ENCODE measurements at places on chromosomes 4 and X. TPM values are rescaled to one million over a fixed set of nuclear protein-coding genes. Genes with fewer than 3 reads are reported as not detected.
A peak's percentile ranks its signal among the peaks of the same experiment; 100 is the strongest.

Gene NEUROG2
- total RNA-seq, result not detected

Gene PLP1
- not detected for total RNA-seq

- H3K4me3 ChIP-seq, result peak within 1 kb of the TSS; percentile 69
- H3K36me3 ChIP-seq, result no peaks in the 10 kb centered on the region
- no peak within 1 kb of the TSS for H3K27ac ChIP-seq
- no peaks in the 10 kb centered on the region for H3K4me1 ChIP-seq
- H3K27me3 ChIP-seq, result no peaks in the 10 kb centered on the region
- DNase-seq, result no peak
Measured at GRCh38 chr4:37890801-37891259, at the start of gene TBC1D1. Gene TBC1D1 (plus strand): TSS chr4:37891084. CDS start chr4:37902096, 11,012 bp downstream.

DNA sequence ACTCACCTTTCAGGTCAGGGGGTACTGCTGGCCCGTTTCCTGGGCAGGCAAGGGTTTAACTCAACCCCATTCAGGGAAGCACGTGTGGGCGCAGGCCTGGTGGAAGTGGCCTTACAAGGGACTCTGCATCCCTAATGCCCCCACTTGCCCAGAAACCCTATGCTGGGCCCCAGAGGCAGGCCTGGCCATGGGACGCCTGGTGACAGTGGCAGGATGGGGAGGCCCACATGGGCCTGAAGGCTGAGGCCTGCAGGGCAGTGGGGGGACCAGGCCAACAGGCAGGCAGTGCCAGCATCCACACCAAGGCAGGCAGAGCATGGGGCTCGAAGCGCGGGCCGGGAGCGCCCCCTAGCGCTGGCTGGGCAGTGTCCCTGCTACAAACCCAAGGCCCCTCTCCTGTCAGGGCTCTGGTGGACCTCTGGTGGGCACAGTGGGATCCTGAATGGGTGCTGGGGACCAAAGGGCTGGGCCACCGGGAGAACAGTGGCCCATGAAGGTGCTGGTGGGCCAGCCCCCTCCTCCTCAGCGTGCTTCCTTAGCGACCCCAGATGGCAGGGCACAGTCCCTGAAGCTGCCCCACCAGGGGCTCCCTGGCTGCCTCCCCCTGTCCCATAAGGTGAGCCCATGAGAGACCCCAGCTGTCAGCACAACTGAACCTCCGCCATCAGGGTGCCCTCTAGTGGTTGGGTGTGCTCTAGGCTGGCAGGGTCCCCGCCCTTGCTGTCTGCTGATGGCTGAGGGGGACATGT, 16.8 kb downstream of the FGFR3 start:
- H3K36me3 ChIP-seq, result peaks cover 3% of the 10 kb centered on the region
- no peak overlapping the region for H3K27ac ChIP-seq
- DNase-seq, result peak; percentile 48
- H3K4me1 ChIP-seq, result no peaks in the 10 kb centered on the region
- H3K27me3 ChIP-seq, result no peaks in the 10 kb centered on the region

DNA sequence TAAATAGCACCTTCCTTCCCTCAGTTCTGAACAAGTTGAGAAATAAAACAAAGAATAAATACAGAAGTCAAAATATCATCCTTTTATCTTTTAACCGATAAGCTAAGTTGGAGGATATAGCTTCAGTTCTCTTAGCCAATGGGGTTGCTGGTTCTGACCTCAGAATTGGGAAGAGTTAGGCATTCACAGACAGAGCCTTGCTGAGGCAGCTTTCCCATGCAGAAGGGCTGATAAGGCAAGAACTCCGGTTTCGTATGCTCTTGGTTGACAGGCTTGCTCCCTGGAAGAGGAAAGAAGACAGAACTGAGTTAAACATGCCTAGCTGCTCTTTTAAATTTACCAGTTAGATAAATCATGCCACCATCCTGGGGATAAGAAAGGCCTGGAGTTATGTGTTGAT, 17.6 kb downstream of the FRAS1 start:
- DNase-seq, result no peak
- no peak overlapping the region for H3K4me3 ChIP-seq
- H3K27me3 ChIP-seq, result no peaks in the 10 kb centered on the region

DNA sequence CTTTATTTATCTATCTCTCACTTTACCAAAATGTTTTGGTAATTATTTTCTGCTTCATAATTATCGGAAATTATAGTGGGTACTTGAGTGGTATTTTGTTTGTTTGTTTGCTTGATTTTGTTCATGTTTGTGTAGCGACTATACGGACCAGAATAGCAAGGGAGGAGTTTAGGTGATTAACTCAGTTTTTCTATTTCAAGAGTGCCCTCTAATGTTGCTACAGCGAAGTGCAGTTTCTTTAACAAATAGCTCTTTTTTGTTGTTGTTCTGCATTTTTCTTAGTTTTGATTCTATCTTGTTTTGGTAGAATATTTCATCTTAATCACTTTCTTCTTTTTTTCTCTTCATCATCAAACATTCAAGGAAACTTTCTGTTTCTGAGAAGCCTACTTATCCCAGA, 40.8 kb upstream of the QRFPR start:
- no peaks in the 10 kb centered on the region for H3K36me3 ChIP-seq
- H3K4me1 ChIP-seq, result no peaks in the 10 kb centered on the region
- H3K27ac ChIP-seq, result no peak overlapping the region
- H3K4me3 ChIP-seq, result no peak overlapping the region
- H3K27me3 ChIP-seq, result peaks cover 10% of the 10 kb centered on the region

GRCh38 chr4:98298022-98298421, 36.8 kb downstream of the RAP1GDS1 start:
- H3K4me1 ChIP-seq, result no peaks in the 10 kb centered on the region
- H3K4me3 ChIP-seq, result no peak overlapping the region
- no peak overlapping the region for H3K27ac ChIP-seq

- H3K4me1 ChIP-seq, result no peaks in the 10 kb centered on the region
- H3K36me3 ChIP-seq, result no peaks in the 10 kb centered on the region
- DNase-seq, result no peak
- H3K27ac ChIP-seq, result no peak overlapping the region
- H3K4me3 ChIP-seq, result no peak overlapping the region
- no peaks in the 10 kb centered on the region for H3K27me3 ChIP-seq
Measured at GRCh38 chrX:112834031-112834845, 6.4 kb downstream of the AMOT start.
